Astrocyte (in vitro differentiated cells and primary cell): ENCODE measurements at places on chromosomes 2 and 18. TPM values are rescaled to one million over a fixed set of nuclear protein-coding genes. Genes with fewer than 3 reads are reported as not detected.
A peak's percentile ranks its signal among the peaks of the same experiment; 100 is the strongest.

FAM237A gene
- not detected in 2 replicates for total RNA-seq

LIMS3 gene
- total RNA-seq: 3.2 and 7.1 TPM in 2 replicates

GRCh38 chr18:50981381-50981780 lies 13.5 kb downstream of the ELAC1 start:
- peak; percentile 42 for DNase-seq

GRCh38 chr2:136127356-136127755 lies 9.4 kb upstream of the CXCR4 start:
- no peak for DNase-seq

DNA sequence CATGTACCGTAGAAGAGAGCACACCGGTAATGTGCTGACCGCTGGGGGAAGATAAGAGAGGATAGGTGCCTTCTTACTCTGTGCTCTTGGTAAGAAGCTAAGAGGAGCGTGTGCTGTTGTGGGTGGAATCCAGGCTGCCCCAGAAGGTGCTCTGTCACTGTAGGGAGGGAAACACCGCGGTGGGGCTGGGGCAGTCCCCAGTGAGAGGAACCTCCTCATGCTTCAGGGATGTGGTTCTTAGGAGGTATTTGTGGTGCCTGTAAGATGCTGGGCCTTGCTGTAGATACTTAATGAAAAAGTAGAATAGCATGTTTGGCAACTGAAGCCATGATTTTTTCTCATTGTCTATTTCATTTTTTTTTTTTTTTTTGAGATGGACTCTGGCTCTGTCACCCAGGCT lies 1.1 kb downstream of the COLEC11 start:
- no peak for DNase-seq

- no peak for DNase-seq
Measured at GRCh38 chr2:95670686-95671085, 78.9 kb downstream of the TRIM43 start.

- DNase-seq: peak; percentile 77
Measured at GRCh38 chr2:45755585-45756335, 104.3 kb downstream of the PRKCE start.

GRCh38 chr2:65728477-65729180 lies 296.2 kb upstream of the SPRED2 start:
- DNase-seq: no peak
